ENCODE measurements at places on chromosomes 6 and 20.

GRCh38 chr6:36917541-36918193 lies 31.9 kb downstream of the C6orf89 start:
- no peak for DNase-seq

GRCh38 chr6:36139431-36139830 lies 9.1 kb downstream of the MAPK13 start:
- DNase-seq: no peak

- DNase-seq: no peak
Observed at GRCh38 chr6:133809406-133809805, 79.5 kb upstream of the TCF21 start.

DNA sequence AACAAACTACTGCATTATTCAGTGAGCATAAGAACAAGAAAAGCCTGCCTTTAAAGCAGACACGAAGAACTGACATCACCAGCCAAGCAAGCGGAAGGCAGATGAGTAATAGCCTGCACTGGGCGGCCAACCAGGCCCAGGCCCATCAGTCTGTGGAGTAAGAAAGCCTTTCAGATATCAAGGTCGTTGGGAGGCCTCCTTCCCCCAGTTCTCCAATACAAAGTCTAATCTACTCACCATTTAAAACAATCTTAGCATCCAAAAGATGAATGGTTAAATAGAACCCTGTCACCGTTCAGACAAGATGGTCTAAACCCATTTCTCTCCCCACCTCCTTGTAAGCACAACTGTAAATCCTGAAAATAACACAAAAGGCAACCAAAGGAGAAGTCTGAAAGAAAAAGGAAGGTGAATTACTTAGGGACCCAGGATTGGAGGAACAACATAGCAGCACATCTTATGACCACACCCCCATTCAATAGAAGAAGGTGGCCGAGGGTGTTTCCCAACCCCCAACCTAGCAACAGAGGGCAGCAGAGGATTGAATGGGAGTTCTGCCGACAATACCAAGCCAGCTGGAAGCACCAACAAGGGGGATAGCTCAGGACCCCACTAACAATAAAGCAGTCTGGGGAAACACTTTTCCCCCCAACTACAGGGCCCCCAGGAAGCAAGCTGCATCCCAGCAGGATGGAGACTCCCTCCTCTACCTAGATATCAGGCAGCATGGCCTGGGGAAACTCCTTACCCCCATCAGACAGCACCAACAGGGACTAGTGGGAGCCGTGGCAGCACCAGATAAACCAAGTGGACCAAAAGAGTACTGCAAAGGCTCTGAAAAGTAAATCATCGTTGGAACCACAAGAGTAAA lies 67.9 kb downstream of the ZHX3 start:
- DNase-seq: no peak

- no peak for DNase-seq
Observed at GRCh38 chr6:37602346-37602745, 95.3 kb downstream of the MDGA1 start.

- DNase-seq: no peak
Observed at GRCh38 chr20:59709636-59710035, 105.3 kb downstream of the PHACTR3 start.

DNA sequence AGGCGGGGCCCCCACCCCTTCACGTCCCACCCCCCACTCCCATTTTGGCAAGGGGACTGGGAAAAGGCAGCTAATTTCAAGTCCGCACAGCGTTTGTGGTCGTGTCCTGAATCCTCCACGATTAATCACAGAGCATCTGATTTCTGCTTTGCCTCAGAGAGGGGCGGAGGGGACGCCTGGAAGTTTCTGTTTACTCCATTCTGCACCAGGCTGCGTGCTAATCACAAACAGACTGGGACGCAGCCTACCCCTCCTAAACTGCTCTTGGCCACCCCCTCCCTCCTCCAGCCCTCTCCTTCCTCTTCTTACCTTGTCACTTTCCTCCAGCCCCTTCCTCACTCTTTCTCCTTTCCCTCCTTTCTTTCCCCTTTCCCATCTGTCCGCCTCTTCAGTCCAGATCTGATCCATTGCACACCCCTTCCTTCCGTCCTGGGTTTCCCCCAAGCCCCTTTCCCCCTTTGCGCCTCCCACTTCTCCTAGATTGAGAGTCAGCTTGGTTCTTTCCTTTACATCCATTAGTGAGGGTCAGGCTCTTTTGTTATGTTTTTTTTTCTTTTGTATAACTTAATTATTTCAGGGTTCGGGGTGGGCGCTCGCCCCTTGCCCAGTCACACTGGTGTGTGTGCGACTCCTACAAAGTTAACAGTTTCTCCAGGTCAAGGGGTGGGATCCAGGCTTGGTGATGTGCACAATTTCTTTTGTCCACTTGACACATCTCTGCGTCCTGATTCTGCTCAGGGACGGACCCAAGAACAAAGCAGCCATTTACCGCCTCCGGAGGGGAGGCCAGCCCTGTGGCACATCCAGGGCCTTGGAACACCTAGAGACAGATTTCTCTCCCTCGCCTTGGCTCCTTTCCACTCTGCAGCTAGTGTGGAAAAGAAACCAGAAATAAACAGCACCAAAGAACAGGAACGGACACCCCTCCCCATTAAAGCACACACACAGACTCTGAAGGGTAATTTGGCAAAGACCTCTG lies 520 bp upstream of the RIPOR3 start:
- DNase-seq: no peak

- peak; percentile 30 for DNase-seq
Observed at GRCh38 chr6:132298344-132298949, 102.8 kb downstream of the MOXD1 start.

DNA sequence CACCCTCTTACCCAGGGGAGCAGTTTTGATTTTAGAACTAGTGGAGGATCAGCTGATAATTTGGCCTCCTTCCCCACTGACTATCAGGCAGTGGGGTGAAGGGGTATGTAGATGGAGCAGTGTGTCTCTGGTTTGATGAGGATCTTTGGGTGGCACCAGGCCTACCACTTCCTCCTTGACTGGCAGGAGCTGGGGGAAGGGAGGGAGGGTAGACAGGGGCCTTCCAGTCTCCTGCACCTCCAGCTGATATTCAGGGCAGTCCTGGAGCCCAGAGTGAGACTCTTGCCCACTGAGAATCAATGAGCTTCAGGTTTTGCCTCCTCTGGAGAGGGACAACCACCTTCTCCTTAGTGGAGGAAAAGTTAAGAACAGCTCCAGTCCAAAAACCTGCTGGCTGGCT lies 3.2 kb downstream of the DEF6 start:
- peak; percentile 46 for DNase-seq

DNA sequence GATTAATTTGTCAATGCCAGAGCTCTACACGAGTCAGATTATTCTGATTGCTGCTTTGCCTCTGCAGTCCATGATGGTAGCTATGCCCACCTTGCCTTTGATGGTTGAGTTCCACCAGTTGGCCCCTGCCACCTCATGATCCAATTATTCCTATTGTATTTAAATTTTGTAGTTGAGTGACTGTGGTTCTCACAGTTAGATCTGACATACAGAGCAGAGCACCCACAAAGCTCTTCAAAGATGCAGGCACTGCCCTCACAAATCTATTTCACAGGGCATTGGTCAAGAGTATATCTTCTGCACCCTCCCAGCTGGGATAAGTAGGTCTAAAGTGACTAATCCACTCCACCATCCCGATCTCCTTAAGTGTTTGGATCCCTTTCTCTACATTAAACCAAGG lies 318.8 kb downstream of the EYA4 start:
- no peak for DNase-seq

DNA sequence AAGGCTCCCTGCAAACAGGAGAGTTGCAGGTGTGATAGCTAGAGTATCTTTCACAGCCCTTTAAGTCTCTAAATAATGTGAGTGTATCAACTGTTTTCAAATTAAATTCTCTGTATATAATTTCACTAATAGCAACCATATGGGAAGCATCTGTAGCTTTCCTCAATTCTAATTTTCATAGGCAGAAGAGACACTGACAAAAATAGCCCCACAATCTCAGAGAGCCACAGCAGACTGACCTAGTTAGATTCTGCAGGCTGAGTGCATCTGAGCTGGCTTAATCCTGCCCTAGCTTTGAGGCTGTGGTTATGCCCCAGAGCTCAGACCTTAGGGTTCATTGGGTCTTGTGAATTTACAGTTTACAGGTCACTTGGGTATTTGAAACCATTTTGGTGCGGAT lies 63.9 kb downstream of the MAP7 start:
- DNase-seq: no peak

DNA sequence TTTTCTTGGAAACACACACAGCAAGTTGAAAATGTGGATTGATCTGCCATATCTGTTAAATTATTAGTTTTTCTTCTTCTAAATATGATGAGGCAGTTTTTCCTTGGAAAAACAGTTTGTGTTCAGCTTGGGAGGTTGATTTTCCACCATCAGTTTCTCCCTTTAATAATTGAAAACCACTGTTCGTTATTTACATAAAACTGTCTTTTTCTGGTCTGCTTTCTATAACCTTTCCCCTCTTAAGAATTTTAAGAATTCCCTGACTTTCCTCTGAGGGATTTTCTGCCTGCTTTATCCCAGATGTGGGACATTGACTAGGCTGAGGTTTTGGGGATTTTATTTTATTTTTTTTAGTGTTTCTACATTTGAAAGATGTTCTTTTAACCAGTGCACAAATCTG lies 27.2 kb downstream of the DSE start:
- DNase-seq: no peak

GRCh38 chr6:137432054-137432611 lies 62.1 kb downstream of the OLIG3 start:
- no peak for DNase-seq

GRCh38 chr20:38523697-38524096 lies 51.1 kb downstream of the RALGAPB start:
- DNase-seq: no peak

- no peak for DNase-seq
Observed at GRCh38 chr6:15575357-15576033, 87.3 kb downstream of the DTNBP1 start.

- no peak for DNase-seq
Observed at GRCh38 chr6:38688579-38689087, 14.3 kb downstream of the GLO1 start.

DNA sequence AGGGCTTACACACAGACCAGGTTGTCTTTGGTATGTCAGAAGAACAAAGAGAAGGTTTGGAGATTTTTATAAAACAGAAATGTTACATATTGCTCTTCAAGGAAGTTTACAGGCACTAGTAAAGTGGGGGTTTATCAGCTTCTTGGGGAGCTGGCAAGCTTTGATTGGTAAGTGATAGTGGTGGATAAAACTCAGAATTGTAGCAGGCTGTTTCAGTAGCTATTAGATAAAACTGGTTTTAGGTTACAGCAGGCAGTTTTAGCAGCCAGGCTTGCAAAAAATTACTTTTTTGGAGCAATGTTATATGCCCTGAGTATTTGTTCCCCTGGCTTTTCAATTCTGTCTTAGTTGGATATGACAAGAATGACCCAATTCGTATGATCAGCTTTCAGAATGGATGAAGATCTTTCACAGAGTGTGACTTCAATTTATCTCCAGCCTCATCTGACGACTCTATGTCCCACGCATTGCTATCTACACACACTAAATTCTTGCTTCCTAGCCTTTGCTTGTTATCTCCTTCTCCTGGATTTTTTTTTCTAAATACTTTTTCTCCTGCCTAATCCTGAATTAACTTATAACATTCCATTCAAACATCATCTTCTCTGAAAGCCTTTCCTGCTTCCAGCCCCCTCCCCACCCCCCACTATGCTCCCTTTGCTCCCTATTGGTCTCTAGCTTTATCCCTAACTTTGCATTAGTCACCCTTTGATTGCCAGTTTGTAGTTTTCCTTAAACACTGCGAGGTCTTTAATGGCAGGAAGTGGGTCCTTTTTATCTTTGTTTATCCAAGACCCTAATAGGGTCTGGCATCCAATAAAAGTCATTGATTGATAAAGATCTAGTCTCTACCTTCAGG lies 1.0 kb upstream of the TOMM34 start:
- DNase-seq: no peak

DNA sequence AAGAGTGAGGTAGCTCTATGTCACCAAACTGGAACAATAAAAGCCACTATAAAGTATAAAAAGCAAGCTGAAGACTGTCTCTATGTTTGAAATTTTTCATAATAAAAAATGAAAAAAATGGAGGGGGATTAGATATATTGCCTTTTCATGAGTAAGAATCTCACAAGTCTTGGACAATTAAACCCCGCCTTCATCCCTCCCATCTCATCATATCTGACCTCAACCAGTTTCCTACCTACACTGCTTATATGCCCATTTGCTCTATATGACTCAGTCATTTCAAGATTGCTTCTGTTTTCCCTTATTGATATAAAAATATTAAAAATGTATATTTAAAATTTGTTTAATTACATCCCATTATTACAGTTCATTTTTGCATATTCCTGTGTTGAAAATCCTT lies 2.9 kb upstream of the TRIM39 start:
- DNase-seq: no peak

DNA sequence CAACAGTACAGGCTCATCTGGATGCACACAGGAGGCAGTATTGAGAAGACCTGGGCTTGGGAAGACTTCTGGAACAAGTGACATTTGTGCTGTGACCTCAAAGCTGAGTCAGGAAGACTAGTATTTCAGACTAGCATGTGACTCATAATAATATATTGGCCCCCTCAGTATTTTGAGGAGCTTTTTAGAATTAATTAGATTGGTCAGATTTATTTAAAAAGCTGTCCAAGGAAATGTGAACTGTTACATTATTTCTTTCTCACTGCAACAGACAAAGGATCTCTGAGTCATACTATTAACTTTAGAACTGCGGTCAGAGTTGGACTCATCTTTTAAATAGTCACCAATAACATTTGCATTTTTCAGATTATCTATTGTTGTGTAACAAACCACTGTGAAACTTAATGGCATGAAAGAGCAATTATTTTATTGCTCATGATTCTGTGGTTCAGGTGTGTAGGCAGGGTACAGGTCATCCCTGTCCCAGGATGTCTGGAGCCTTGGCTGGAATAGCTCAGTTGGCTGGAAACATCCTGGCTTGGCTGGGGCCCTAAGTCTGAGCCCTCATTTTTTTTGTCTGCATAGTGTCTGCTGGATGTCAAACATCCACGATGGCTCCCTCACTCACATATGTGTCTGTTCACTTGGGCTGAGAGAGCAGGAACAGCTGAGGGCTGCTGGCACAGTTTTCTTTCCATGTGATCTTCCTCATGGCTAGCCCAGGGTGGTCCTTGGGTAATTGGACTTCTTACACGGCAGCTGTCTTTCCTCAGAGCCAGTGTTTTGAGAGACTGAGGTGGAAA lies 46.9 kb downstream of the MAP3K4 start:
- no peak for DNase-seq

DNA sequence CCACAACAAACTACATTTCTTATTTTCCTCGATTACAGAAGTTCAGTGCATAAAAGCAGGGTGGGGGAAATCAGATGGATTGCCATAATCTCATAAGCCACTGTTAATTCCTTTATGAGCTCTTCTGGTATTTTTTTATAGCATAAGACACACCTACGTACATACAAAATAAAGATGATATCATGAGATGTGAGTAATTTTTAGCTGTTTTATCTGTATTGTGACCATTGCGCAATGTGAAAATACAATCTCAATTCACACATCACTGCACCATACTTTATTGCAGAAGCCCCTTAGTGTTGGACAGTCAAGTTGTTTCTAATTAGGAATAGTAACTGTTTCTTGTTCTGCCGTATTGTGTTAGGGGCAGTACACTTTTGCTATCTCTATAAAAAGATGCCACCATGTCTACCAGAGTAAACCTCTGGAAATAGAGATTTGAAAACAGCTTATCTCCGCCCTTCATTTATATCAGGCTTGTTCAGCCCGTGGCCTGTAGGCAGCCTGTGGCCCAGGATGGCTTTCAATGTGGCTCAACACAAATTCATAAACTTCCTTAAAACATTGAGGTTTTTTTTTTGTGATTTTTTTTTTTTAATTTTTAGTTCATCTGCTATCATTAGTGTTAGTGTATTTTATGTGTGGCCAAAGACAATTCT lies 90.4 kb downstream of the FARS2 start:
- DNase-seq: no peak
